ENCODE measurements at places on chromosomes 7 and 10. TPM values are rescaled to one million over a fixed set of nuclear protein-coding genes. Genes with fewer than 3 reads are reported as not detected.

GRCh38 chr7:137934941-137935883 is 66.7 kb downstream of the CREB3L2 start:
- H3K36me3 ChIP-seq = peaks cover 27% of the 10 kb centered on the region
- peak overlapping the region; percentile 50 for H3K27ac ChIP-seq
- H3K27me3 ChIP-seq = no peaks in the 10 kb centered on the region
- peak overlapping the region; percentile 18 for H3K4me3 ChIP-seq
- peaks cover 50% of the 10 kb centered on the region for H3K4me1 ChIP-seq

The C10orf143 gene
- total RNA-seq = 1.8 TPM

GRCh38 chr7:104980841-104981671 is 32.9 kb upstream of the KMT2E start:
- no peak for DNase-seq
- H3K27ac ChIP-seq = peak overlapping the region; percentile 57
- H3K27me3 ChIP-seq = no peaks in the 10 kb centered on the region
- peak overlapping the region; percentile 40 for H3K4me3 ChIP-seq

The ADAM8 gene
- total RNA-seq = 7.1 TPM

The ZEB1 gene
- 1.1 TPM for total RNA-seq

- H3K36me3 ChIP-seq = peaks cover 14% of the 10 kb centered on the region
- no peaks in the 10 kb centered on the region for H3K4me1 ChIP-seq
- no peak overlapping the region for H3K27ac ChIP-seq
These were observed 91.8 kb downstream of the COL28A1 start for GRCh38 chr7:7443806-7444350.

DNA sequence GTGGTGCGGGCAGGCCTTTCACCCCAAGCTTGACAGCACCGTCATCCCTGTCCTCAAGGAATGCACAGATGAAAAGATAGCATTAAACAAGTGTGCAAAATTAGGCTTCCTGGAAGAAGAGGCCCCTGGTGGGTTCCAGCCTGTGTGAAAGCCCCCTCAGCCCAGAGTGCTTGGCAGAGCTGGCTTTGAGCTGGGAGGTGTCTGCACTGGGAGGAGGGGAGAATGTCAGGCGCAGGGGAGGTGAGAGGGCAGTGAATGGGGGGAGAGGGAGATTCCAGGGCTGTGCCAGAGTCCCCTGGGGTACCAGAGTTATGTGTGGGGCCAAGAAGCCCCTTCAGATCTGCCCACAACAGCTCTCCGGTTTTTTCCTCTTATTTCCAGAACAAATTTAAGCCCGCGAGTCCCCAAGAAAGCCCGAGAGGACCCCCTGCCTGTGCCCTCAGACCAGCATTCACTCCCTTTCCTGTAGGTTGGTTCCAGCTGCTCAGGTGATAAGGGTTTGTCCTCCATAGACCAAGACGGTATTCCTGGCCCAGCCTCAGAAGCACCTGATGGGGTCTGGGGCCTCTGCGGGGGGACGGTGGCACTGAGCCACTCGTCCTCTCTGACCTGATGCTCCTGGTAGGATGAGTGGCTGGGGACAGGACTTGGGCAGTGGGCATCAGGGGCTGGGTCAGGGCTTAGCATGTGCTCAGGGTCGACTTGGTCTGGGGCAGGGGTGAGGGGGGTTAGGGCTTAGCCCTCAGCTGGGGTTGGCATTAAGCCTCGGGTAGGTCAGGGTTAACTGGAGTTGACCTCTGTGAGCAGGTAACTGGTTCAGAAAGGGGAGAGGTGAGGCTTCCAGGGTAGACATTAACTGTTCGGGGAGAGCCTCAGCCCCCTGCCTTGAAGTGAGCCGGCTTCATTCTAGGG is 43.4 kb downstream of the ADCYAP1R1 start:
- peak; percentile 55 for DNase-seq
- no peaks in the 10 kb centered on the region for H3K36me3 ChIP-seq
- H3K4me1 ChIP-seq = no peaks in the 10 kb centered on the region

DNA sequence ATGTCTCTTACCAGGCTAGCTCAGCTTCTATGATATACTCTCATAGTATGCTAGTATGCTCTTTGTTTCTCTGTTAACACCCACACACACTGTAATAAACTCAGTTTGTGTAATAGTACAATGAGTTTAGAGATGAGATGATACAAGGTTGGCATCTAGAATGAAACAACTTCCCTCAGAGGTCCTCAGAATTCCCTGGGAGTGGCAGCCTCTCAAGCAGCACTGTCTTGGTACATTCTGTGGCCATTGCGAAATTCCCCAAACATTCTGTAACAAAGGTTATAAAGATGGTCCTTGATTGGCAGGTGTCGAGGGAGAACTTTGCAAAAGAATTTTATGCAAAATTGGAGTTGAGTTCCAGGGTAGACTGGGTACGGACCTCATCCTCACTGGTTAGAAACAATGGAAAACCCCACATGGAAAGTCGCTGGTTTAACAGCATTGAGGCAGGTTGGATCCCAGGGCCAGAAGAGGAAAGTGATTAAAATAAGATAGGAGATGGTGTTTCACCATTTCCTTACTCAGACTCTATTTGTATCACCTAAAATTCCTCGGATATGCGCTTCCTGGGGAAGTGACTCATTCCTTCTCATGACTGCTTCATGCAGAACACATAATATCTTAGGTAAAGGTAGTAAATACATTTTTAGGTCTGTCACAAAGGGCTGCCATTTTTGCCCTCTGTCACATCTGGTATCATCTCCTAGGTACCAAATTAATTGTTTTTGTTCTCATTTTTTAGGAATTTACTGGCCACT is 657.8 kb downstream of the SORCS1 start:
- peaks cover 3% of the 10 kb centered on the region for H3K27me3 ChIP-seq
- no peaks in the 10 kb centered on the region for H3K4me1 ChIP-seq
- H3K36me3 ChIP-seq = no peaks in the 10 kb centered on the region
- no peak overlapping the region for H3K27ac ChIP-seq
- no peak overlapping the region for H3K4me3 ChIP-seq

DNA sequence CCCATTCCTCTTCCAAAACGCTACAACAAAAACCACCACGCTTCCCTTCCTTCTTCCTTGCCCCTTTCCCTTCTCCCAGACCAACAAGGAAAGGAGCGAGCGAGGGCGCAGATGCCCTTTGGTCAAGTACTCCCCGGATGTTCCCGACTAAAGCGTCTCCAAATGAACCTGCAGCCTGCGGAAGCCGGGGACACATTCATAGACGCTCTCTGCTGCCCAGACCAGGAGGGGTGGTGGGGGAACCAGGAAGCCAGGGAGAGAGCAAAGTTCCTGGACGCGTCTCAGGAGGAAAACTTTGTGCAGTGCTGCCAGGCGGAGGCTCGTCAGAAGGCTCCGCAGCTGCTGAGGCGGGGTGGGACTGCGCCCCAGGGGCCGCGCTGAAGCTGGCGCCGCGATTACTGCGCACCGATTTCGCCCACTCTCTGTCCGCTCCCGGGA is 754 bp downstream of the SEMA3D start:
- peak; percentile 67 for DNase-seq
- H3K4me1 ChIP-seq = peaks cover 18% of the 10 kb centered on the region
- peaks cover 29% of the 10 kb centered on the region for H3K27me3 ChIP-seq
- H3K27ac ChIP-seq = peak overlapping the region; percentile 83
- H3K4me3 ChIP-seq = peak overlapping the region; percentile 91
- H3K36me3 ChIP-seq = peaks cover 13% of the 10 kb centered on the region
